ENCODE measurements at places on chromosomes 12 and 14.

DNA sequence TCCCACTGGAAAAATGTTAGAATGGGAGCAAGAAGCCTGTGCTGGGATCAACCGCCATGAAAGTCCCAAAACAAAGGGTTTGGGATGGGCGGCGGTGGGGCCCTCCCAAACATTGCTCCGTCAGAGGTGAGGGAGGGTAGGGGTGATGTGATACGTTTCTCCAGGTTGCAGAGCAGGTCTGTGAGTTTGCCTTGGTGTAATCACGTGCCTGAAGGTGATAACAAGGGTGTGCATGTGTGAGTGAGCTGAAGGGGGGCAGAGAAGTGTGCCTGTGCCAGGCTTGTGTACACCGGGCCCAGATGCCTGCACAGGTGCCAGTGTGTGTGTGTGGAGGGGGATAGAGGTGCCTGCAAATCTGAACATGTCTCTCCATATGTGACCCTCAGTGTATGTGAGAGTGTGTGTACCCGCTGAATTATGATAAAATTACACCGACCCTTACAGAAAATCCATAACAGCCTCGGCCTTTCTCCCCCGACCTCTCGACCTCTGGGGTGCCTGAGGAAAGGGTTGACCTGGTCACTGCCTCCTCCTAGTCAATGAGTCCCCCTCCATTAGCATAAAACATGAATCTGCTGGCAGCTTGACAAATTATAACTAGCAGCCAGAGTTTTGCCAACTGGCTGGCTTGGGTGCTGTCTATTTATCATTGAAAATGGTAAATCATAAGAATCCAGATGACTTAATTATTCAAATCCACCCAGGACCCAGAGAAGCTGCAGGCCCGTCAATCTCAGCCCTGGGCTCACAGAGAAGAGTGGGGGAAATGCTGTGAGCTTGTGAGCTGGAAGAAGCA lies 55.6 kb downstream of the SMUG1 start:
- DNase-seq = no peak

DNA sequence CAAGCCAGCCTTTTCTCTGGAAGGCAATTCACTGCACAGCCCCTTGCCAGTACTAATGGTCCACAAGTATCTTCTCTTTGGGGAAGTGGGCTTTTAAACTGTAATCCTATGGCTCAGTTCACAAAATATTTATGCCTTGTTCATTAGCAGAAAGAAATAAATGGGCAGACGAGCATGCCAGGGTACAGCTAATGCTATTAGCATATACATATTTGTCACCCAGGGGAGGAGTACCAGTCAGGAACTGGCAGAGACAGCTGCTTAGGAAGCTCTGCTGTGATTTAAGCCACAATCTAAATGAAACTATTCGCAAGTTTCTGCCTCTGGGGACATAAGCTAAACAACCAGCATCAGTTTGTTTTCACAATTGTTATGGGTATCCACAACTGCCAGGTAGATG lies 113.4 kb upstream of the CCDC198 start:
- DNase-seq = no peak

DNA sequence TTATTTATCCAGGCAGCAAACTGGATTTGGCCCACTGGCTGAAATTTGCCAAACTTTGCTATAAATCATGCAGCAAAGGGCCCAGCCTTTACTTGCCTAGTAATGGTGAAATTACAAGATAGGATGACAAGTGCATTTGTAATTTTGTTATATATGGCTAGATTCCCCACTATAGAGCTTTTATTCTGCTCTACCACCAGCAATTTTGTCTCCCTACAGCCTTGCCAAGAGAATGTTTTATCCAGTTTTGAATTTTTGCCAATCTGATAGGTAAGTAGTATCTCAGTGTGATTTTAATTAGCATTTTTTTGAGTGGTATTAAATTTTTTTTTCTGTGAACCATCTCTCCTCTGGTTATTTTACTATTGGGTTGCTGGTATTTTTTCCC lies 161.6 kb downstream of the SLC41A2 start:
- DNase-seq = no peak

GRCh38 chr14:76908834-76909233 lies 82.6 kb downstream of the LRRC74A start:
- peak; percentile 59 for DNase-seq

DNA sequence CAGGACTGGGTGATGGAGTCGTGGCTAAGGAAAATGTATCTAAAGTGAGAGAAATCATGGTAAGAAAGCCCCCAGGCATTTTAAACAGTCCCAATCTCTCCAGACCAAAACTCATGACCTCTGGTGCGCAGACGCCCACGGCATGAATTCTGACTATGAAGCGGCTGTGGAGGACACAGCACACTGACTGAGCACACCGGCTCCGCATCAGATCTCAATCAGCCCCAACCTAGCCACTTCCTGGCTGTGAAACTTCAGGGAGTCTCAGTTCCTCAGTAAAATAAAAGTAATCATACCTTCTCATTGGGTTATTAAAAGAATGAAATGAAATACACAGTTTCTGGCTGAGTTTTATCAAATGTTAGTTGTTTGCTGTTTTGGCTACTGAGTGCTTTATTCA lies 38.7 kb downstream of the SETD3 start:
- DNase-seq = no peak

GRCh38 chr14:43449291-43449690 lies 1057.8 kb downstream of the FSCB start:
- DNase-seq = no peak

GRCh38 chr12:75909714-75910656 lies 121.6 kb downstream of the PHLDA1 start:
- DNase-seq = no peak

DNA sequence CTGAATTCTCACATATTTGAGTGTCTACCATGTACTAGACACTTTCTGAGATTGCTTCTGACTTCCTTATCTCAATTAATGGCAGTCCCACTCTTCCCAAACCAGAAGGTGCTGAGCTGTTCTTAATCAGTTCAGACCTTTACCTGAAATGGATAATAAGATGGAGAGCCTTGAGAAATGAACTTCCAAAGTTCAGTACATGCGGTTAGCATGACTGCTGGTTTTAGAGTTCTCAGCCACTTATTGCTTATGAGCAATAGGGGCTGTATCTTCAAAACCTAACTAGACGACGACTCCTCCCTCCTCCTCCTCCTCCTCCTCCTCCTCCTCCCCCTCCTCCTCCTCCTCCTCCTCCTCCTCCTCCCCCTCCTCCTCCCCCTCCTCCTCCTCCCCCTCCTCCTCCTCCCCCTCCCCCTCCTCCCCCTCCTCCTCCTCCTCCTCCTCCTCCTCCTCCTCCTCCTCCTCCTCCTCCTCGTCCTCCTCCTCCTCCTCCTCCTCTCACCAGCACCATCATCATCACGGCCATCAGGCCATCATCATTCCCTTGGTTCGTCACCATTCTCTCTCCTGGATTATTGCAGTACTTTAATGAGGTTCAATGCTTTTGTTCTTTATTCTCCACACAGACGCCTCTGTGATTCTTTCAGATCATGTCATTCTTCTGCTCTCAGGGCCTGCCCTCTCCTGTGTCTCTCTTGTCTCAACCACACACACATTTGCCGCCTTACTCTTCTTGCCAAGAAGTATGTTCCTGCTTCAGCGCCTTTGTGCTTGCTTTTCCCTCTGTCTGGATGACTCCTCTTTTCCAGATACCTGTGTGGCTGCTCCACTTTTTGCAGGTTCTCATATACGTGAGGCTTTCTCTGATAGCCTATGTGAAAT lies 2.7 kb downstream of the PCNX1 start:
- no peak for DNase-seq

DNA sequence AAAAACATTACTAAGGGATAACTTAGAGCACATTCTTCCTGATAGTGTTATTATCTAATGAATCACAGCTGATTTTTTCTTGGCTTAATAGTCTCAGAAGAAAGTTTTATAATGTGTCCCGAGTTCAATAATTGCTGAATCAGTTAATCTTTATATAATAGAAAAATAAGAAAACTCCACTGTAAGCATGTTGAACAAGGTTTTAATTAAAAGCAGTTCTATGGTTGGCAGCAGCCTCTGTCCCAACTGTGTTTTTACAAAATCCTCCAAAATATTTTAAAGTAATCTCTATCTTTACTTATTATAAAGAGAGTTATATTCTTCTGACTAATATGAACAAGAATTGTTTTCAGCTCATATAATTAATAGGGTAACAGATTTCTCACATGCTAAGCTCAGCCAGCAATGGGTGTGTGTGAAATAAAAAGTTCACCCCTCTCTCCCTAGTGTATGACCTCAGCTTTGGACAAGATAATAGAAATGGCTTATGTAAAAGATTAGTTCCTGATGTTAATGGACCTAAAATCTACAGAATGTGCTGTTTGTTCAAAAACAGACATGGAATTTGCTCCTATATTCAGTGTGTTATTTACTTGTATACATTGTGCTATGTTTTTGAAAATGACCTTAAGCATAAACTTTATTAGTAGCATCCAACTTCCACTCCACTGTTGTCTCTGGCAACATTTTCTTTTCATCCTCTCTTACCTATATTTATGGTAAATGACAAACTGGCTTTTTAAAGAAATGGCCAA lies 67.1 kb upstream of the DCN start:
- DNase-seq = no peak

GRCh38 chr12:63802012-63802608 lies 22.4 kb downstream of the RXYLT1 start:
- DNase-seq = no peak

- no peak for DNase-seq
Observed at GRCh38 chr12:67794161-67794560, 145.6 kb downstream of the DYRK2 start.

DNA sequence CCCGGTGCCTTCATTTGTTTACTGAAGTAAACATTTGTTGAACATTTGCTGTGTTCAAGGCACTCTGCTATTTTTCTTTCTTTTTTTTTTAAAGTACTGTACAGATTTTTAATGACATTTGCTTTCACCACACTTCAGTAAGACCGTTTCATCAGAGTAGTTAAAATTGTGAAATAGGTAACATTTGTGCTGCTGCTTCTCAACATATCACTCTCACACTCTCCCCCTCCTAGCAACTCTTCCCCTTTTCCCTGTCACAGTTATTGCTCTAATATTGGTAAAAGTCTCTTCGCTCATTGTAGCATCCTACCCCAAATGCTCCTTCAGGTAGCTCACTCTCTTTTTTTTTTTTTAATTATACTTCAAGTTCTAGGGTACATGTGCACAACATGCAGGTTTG lies 49.6 kb downstream of the SRGAP1 start:
- no peak for DNase-seq

- DNase-seq = no peak
Observed at GRCh38 chr14:75752907-75753594, 92.0 kb downstream of the TTLL5 start.

DNA sequence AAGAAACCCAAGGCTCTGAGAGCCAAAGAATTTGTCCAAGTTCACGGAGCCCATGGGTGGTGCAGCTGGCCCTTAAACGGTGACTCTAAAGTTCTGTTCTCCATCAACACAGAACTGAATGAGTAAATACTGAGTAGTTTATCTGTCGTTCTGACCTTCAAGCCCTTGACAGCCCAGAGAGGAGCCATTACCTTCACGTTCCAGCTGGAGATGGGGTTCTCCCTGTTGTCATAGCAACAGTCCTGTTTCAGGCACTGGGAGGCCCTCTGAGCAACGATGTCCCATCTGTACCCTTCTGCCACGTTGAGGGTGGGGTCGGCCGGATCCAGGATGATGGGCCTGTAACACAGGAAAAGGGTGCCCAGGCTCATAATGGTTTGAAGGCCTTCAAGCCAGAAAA lies 7.5 kb upstream of the C12orf43 start:
- DNase-seq = no peak

DNA sequence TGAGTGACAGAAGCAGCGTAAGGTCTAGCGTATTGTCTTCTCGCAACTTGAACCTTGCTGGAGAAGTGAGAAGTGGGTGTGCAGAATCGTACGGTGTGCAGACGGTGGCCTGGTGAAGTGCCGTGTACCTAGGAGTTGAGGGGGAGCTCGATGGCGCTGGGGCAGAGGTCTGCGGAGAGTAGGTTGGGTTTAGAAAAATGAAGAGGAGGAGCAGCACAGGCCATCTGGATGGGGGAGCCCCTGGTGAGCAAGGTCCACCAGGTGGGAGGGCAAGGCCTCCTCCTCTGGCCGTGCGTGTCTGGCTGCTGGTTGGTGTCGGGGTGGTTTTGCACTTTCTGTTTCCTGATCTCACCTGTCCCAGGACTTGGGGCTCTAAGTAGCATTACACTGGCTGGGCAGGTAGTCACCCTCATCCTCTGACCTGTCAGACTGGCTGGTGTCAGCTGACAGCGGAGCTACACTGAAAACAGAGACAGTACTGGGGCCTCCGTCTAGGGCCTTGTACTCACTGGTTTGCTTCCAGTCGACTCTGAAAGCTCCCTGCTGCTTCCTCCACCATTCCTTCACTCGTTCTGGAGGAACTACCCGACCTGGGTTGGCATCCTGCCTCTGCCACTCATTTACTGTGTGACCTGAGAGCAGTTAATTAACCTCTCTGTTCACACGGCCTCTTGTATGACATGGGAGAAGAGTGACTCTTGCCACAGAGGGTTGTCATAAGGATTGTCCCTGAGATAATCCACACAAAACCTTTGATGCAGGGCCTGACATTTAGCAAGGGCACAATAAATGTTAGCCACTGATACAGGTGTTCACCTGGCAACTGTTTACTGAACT lies 228.3 kb downstream of the SLC41A2 start:
- DNase-seq = no peak

- no peak for DNase-seq
Observed at GRCh38 chr14:97028382-97028781, 231.2 kb downstream of the VRK1 start.

DNA sequence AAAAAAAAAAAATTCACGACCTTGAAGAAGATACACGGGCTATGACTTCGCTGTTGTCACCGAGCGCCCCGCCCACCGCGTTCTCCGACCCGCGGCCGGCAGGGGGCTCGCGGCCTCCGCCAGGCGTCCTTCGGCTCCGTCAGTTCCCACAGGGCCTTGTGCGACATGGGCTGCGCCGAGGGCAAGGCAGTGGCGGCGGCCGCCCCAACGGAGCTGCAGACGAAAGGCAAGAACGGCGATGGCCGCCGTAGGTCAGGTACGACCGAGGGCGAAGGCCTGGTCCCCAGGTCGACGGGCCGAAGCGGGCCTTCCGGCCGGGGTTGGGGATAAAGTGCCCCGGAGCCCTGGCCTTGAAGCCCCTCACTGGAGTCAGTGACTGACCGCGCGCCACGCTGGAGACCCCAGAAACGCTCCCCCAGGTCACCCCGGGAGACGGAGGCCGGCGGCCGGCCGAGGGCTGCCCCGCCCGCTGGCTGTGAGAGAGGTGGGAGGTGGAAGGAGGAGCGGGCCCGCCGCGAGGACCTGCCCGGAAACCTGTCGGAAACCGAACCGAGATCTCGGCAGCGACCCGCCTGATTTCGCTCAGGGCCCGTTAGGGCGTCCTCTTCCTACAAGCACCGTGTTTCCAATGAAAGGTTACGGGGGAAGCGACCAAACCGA lies at the start of gene TXNRD1:
TSS of gene TXNRD1 (plus strand) at position 142 of the 660 bp plus-strand sequence. CDS start at position 166, 24 bp downstream.
- peak; percentile 84 for DNase-seq

- DNase-seq = no peak
Observed at GRCh38 chr14:49303946-49304516, 282.1 kb downstream of the RPS29 start.

GRCh38 chr14:94038510-94038909 lies 12.4 kb downstream of the OTUB2 start:
- DNase-seq = no peak

DNA sequence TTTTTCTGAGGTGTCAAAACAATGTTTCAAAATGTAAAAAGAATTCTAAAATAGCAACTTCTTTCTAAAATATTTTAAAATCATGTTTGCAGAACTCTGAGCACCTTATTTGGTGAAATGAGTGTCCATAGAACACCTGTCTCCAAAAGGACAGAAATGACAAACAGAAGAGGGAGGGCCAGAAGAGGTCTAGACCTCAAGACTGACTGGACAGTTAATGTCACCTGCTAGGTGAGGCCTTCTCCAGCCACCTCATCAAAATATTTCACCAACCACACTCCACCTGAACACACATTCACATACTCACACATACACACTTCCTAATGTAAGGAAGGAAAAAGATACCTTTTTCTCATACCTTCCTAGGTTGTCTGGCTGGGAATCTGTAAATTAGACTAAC lies 147.8 kb upstream of the PLEKHA5 start:
- no peak for DNase-seq

All from CD4-positive, alpha-beta T cell treated with Interleukin-6 at 100 ng/mL for 8 hours (primary cell).